Fibroblast of mammary gland (primary cell): ENCODE measurements at places on chromosomes 5 and 9.
A peak's percentile ranks its signal among the peaks of the same experiment; 100 is the strongest.

GRCh38 chr5:107554776-107555424, 115.8 kb downstream of the EFNA5 start:
- no peak for DNase-seq

DNA sequence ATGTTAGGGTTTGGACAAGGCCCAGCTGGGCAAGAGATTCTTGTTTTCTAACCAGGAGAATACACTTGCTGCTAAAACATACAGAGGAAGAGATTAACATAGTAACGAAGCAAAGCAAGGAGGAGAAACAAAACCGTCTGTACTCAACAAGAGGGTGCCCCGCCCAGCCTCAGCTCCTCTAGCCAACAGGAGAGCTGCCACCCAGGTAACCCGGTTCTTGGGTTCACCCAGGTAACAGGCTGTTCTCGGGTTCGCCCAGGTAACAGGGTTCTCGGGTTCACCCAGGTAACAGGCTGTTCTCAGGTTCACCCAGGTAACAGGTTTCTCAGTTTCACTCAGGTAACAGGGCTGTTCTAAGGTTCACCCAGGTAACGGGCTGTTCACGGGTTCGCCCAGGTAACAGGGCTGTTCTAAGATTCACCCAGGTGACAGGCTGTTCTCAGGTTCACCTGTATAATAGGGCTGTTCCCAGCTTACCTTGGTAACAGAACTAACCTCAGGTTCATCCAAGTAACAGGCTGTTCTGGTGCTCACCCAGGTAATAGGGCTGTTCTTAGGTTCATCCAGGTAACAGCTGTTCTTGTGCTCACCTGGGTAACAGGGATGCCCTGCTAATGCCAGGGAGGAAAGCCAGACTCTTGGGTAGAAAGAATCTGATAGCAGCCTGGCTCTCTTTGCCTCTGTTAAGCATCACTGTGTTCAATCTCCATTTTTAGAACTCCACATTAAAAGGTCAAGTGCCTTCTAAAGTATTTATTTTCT, 271.6 kb downstream of the SYK start:
- no peak for DNase-seq

DNA sequence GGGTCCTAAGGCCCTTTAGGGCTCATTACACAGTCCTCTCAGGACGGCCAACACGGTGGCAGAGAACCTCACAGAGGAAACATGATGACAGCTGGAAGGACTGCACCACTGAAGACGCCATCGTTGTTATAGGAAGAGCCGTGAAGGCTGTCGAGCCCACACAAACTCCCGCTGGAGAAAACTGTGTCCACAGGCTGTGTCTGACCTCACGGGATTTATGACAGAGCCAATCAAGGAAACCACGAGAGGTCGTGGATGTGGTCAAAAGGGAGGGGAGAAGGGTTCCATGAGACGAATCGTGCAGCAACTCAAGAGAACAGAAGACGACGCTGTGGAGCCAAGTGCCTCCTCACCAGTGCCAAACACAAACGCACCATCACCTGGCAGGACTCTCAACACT, 12.2 kb downstream of the QSOX2 start:
- DNase-seq = no peak

- no peak for DNase-seq
Measured at GRCh38 chr5:14779975-14780374, 91.6 kb downstream of the ANKH start.

GRCh38 chr9:4324513-4324912, 24.6 kb upstream of the GLIS3 start:
- DNase-seq = peak; percentile 93
